ENCODE measurements at places on chromosomes 11 and 22.

GRCh38 chr11:128727796-128728431 lies 34.0 kb downstream of the FLI1 start:
- H3K27ac ChIP-seq, result peak overlapping the region; percentile 42
- no peak for DNase-seq
- H3K4me3 ChIP-seq, result no peak overlapping the region
- peaks cover 71% of the 10 kb centered on the region for H3K4me1 ChIP-seq
- H3K27me3 ChIP-seq, result no peaks in the 10 kb centered on the region
- no peaks in the 10 kb centered on the region for H3K36me3 ChIP-seq

- H3K4me1 ChIP-seq, result no peaks in the 10 kb centered on the region
- DNase-seq, result no peak
- peaks cover 85% of the 10 kb centered on the region for H3K36me3 ChIP-seq
- H3K27me3 ChIP-seq, result no peaks in the 10 kb centered on the region
- no peak overlapping the region for H3K4me3 ChIP-seq
Observed at GRCh38 chr22:35343664-35344550, 37.0 kb upstream of the HMOX1 start.

DNA sequence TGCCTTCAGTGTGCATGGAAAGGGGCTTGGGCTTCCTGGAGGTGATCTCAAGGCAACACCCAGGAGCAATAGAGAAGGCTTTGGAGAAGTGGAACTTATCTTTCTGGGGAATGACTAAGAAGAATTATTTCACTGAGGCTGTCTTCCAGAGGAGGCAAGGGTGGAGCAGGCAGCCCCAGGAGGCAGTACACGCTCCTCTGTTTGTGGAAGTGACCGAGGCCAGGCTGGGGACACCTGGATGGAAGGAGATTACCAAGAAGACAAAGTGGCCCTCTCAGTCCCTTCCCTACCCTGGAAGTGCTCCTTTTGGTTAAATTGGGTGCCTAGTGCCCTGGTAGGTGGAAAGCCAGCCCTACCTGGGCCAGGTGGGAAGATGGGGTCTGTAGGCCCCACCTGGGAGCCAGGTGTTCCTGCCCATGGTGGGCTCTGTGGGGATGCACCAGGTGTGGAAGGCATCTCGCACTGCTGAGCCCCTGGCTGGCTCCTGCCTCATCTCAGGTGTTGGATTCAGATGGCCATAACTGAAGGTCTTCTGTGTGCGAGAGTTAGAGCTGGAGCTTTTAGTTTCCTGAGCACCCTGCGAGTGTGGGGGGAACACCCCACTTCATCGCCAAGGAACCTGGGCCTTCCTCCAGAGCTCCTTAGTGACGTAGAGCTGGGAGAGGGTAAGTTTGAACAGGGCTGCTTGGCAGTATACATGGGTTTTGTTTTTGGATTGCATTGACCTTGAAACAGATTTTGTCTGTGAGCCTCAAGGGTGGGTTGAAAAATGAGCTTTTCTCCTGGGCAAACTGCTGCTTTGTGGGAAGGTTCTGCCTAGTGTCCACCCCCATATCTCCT lies 46.1 kb downstream of the MICAL2 start:
- H3K4me3 ChIP-seq, result no peak overlapping the region
- H3K4me1 ChIP-seq, result peaks cover 55% of the 10 kb centered on the region
- no peaks in the 10 kb centered on the region for H3K27me3 ChIP-seq
- H3K27ac ChIP-seq, result peak overlapping the region; percentile 96
- peak; percentile 54 for DNase-seq

DNA sequence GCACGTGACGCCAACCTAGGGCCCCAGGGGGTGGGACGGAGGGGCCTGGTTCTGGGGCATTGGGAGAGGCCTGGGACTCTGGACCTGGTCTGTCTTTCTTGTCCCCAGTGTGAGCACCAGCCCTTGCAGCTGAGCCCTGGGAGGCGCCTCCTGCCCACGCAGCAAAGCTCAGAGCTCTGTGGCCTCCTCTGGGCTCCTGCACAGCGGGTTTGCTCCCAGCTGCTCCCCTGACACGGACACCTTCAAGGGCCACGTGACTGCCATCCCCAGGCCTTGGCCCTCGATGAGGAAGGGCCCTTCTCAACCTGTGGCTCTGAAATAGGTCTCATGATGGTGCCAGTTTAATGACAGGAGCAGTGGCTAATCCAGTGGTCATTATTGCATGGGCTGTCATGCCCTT lies 31.5 kb upstream of the CCDC188 start:
- H3K36me3 ChIP-seq, result no peaks in the 10 kb centered on the region
- no peak for DNase-seq
- no peaks in the 10 kb centered on the region for H3K4me1 ChIP-seq
- no peak overlapping the region for H3K4me3 ChIP-seq

DNA sequence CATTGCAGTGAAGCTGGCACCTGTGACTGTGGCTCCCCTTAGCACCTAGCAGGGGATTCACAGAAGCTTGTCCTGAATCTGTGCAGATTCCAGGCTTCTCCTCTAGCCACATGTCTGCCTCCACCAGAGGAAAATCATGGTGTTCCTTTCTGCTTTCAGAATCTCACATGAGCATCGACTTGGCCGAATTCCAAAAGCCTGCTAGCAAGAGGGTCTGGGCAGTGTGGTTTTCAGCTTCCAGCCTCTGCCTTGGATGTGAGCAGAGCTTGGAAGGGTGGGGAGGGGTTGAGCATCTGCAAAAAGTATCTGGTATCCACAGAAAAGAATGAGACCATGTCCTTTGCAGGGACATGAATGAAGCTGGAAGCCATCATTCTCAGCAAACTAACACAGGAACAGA lies 911.1 kb downstream of the TBC1D22A start:
- H3K4me3 ChIP-seq, result no peak overlapping the region
- H3K36me3 ChIP-seq, result no peaks in the 10 kb centered on the region
- H3K4me1 ChIP-seq, result no peaks in the 10 kb centered on the region
- H3K27me3 ChIP-seq, result no peaks in the 10 kb centered on the region
- no peak overlapping the region for H3K27ac ChIP-seq

DNA sequence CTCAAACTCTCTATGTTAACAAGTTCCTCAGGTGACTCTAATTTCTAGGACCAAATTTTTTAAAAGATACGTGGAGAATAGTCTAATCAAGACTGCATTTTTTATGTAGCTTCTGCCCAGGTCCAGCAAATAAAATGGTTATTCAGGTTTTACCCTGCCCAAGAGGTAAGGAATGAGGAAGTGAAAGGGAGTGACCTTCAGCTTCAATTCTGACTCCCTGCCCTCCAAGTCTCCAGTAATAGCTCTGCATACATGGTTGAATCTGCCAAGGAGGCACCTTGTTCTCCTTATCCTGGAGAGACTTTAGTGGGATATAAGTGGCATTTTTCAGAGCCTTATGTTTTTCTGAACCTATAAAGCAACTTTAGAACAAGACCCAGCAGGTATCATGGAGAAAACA lies 15.5 kb downstream of the MUC15 start:
- no peaks in the 10 kb centered on the region for H3K27me3 ChIP-seq
- no peak overlapping the region for H3K4me3 ChIP-seq
- no peaks in the 10 kb centered on the region for H3K4me1 ChIP-seq
- no peak for DNase-seq

- no peaks in the 10 kb centered on the region for H3K4me1 ChIP-seq
- H3K27ac ChIP-seq, result no peak overlapping the region
- no peak for DNase-seq
- no peaks in the 10 kb centered on the region for H3K36me3 ChIP-seq
- H3K27me3 ChIP-seq, result no peaks in the 10 kb centered on the region
Observed at GRCh38 chr11:45435706-45436105, 149.6 kb upstream of the SYT13 start.

GRCh38 chr22:30802202-30803166 lies 107.8 kb downstream of the OSBP2 start:
- peak; percentile 68 for DNase-seq
- no peak overlapping the region for H3K27ac ChIP-seq
- H3K4me3 ChIP-seq, result peak overlapping the region; percentile 38

DNA sequence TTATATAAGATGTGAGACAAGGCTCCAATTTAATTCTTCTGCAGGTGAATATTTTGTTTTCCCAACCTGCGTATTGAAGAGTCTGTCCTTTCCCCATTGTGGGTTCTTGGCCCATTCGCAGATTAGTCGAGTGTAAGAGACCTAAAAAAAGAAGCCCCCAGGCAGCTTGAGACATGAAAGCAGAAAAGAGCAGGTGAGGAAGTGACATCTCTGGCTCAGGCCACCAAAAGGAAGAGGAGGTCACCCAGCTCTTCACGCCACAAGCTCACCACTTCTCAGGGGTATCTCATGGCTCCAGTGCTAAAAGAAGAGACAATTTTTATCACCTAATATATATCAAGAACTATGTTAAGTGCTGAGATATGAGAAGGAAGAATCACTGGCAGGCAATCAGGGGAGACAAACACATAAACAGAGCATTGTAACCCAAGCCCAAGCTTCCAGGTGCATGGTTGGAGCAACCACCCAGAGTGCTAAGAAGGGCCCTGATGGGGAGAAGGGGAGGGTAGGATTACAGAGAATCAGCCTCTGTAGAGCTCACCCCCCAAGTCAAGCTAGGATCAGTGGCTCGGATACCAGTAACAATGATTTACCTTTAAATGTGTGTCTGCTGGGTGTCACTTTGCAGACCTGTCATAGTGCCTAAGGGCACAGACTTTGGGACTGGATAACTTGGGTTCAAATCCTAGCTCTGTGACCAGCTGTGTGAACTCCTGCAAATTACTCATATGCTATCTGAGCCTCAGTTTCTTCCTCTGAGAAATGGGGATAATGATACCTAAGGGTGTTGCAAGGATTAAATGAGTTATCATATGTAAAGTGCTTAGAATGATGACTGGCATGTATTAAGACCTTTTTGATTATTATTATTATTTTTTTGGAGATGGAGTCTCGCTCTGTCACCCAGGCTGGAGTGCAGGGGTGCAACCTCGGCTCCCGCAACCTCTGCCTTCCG lies 39.2 kb downstream of the MCHR1 start:
- no peaks in the 10 kb centered on the region for H3K27me3 ChIP-seq
- no peak for DNase-seq
- no peaks in the 10 kb centered on the region for H3K4me1 ChIP-seq
- H3K36me3 ChIP-seq, result no peaks in the 10 kb centered on the region
